Activated CD4-positive, alpha-beta T cell treated with anti-CD3 and anti-CD28 coated beads, Interleukin-2, amount 10 ng/mL, durations not matched to agents 7 days and 5 days (primary cell): ENCODE measurements at places on chromosomes 2 and 18. TPM values are rescaled to one million over a fixed set of nuclear protein-coding genes. Genes with fewer than 3 reads are reported as not detected.

SP140L gene
- total RNA-seq: 95.1 TPM

GRCh38 chr2:143431316-143431715, 302.1 kb downstream of the ARHGAP15 start:
- H3K27me3 ChIP-seq: no peaks in the 10 kb centered on the region
- no peak overlapping the region for H3K4me3 ChIP-seq

ALPG gene
- total RNA-seq: not detected

CAPN10 gene
- 58.6 TPM for total RNA-seq

GRCh38 chr2:37098416-37099118, 14.2 kb downstream of the GPATCH11 start:
- no peak for DNase-seq
- H3K4me1 ChIP-seq: no peaks in the 10 kb centered on the region
- H3K27me3 ChIP-seq: no peaks in the 10 kb centered on the region
- H3K36me3 ChIP-seq: peaks cover 40% of the 10 kb centered on the region

DNA sequence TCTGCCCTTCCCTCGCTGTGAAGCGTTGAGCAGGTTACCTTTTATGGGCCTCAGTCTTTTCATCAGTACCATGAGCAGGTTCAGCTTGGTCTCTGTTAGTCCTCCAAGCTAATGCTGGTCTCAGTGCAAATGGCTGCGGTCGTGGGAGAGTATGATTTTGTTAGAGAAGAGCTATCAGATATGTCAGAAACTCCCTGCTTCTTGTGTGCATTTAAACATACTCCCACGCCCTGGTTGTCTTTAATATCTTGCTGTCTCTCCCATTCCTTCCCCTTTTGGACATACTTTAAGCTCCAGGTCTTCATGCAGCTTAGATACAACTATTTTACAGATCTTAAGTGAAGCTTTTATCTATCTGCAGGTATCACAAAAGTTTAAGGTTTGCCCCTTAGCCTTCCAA, 62.9 kb downstream of the EFR3B start:
- no peaks in the 10 kb centered on the region for H3K36me3 ChIP-seq
- H3K4me3 ChIP-seq: no peak overlapping the region
- H3K27me3 ChIP-seq: peaks cover 6% of the 10 kb centered on the region
- no peaks in the 10 kb centered on the region for H3K4me1 ChIP-seq
- no peak overlapping the region for H3K27ac ChIP-seq

KCNG2 gene
- not detected for total RNA-seq

DNA sequence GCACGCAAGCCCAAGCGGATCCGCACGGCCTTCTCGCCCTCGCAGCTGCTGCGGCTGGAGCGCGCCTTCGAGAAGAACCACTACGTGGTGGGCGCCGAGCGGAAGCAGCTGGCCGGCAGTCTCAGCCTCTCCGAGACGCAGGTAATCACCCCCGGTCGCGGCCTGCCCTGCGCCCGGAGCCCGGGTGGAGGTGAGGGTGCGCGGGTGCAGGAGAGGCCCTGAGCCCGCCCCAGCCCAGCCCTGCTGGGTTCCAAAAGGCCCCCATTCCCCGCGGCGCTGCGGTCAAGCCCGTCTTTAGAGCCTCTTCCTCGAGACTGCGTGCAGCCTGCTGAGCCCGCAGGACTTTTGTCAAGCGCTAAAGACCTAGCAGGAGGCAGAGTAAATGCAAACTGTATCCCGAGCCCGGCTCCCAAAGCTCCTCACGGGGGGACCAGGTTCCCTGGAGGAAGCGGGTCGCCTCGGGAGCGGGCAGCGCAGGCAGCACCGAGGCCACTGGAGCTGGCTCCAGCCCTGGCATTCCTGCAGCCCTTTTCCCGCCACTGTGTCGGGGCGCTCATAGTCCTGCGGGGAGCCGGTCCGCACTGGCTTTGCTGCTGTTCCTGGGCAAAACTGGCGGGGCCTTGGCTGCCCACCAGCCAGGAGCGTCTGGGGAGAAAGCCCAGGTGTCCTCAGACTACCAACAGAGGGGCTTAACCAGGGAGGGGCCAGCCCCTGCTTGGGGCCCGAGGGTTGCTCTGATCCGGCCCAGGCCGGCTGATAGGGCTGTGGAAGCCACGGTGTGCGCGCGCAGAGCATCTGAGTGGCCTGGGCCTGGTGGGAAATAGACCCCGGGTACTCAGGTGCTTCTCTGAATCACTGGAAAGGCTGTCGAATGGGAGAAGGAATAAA, 7.3 kb downstream of the EMX1 start:
- H3K27me3 ChIP-seq: peaks cover 48% of the 10 kb centered on the region
- DNase-seq: no peak
- no peak overlapping the region for H3K4me3 ChIP-seq
- no peak overlapping the region for H3K27ac ChIP-seq

- H3K4me1 ChIP-seq: no peaks in the 10 kb centered on the region
- peaks cover 21% of the 10 kb centered on the region for H3K27me3 ChIP-seq
- H3K27ac ChIP-seq: no peak overlapping the region
- no peak overlapping the region for H3K4me3 ChIP-seq
- peak; percentile 73 for DNase-seq
These were observed 8.6 kb upstream of the MTCL1 start for GRCh38 chr18:8696749-8697211.

DNA sequence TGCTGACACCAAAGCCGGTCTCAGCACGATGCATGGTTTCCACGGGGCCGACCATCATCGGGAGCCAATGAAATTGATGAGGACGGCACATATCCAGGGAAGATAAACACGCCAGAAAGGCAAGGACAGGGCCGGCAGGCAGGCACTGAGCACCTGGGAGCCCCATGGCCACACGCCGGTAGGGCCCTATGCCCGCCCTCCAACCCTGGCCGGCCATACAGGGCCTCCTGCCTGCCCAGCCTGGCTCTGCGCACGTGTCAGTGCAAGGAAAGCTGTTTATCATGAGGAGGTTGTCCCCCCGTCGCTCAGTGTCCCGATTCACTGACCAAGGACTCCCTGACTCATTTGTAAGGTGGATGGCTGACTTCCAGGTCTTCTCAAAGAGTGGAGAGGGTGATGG, 237.5 kb downstream of the GLI2 start:
- no peak overlapping the region for H3K27ac ChIP-seq
- no peak for DNase-seq
- H3K27me3 ChIP-seq: no peaks in the 10 kb centered on the region
- no peak overlapping the region for H3K4me3 ChIP-seq
- H3K4me1 ChIP-seq: no peaks in the 10 kb centered on the region

DNA sequence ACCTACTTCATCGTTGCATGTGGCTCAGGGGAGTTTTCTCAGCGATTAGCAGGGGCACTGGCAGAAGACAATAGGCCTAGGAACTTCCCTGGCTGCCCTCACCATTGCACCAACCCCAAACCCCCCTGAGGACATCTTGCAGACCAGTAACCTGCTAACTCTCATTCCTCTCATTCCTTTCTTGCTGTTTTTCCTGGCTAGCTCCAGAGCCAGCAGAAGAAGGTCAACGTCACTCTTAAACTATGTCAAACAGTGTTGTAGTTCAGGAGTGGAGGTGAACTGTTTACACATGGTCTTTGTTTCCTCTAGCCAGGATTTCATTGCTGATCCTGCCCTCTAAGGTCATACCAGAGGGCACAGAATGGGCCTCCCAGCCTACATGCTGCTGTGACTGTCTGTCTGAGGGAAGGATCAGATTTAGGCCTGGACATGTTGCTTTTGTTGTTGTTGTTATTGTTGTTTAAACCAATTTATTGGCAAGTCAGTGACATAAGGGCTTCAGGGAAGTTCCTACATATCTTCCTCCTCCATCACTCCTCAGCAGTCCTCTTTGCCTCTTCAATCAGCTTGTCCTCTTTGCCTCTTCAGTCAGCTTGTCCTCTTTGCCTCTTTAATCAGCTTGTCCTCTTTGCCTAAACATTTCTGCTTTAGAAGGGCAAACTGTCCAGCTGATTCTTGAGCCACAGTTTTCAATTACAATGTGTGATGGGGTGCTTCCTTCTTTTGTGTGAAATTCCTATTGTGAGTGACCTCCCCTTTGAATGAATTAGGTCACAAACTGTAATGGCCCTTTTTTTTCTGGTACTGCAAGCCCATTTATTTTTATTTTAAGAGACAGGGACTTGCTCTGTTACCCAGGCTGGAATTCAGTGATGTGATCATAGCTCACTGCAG, 471.9 kb upstream of the TNP1 start:
- H3K4me3 ChIP-seq: no peak overlapping the region
- H3K27ac ChIP-seq: no peak overlapping the region
- no peak for DNase-seq

GRCh38 chr2:221635949-221636348, 63.8 kb upstream of the EPHA4 start:
- no peaks in the 10 kb centered on the region for H3K36me3 ChIP-seq
- H3K4me1 ChIP-seq: no peaks in the 10 kb centered on the region
- no peak overlapping the region for H3K4me3 ChIP-seq
- H3K27ac ChIP-seq: no peak overlapping the region
- no peaks in the 10 kb centered on the region for H3K27me3 ChIP-seq

GRCh38 chr18:60147323-60147722, 225.3 kb downstream of the MC4R start:
- no peak for DNase-seq
- H3K4me3 ChIP-seq: no peak overlapping the region
- H3K27me3 ChIP-seq: no peaks in the 10 kb centered on the region

TIMM21 gene
- 23.8 TPM for total RNA-seq

- peaks cover 36% of the 10 kb centered on the region for H3K27me3 ChIP-seq
- no peak overlapping the region for H3K4me3 ChIP-seq
- H3K27ac ChIP-seq: no peak overlapping the region
These were observed 87.8 kb downstream of the ACOXL start for GRCh38 chr2:110820128-110820527.

TPRKB gene
- 33.6 TPM for total RNA-seq

INPP5D gene
- total RNA-seq: 138 TPM
